ENCODE measurements at places on chromosomes 2 and 18.
A peak's percentile ranks its signal among the peaks of the same experiment; 100 is the strongest.

DNA sequence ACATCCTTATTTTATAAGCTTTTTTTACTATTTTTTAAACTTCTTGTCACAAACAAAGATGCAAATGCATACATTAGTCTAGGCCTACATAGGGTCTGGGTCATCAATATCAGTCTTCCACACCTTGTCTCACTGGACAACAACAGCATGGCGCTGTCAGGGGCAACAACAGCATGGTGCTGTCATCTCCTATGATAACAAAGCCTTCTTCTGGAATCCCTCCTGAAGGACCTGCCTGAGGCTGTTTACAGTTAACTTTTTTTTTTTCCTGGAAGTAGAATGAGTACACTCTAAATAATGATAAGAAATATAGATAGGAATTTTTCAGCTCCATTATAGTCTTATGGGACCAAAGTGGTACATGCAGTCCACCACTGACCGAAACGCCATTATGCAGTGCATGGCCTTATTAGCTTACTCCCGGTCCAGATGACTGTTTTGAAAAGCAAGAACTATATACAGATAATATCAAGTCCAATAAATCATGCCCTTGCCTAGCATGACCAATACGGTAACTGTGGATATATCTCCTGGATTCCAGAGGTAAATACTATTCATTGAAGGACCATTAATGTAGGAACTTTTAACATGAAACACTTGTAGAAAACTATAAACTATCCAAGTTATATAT, 38.4 kb downstream of the TCF4 start:
- DNase-seq, result no peak

- no peak for DNase-seq
Observed at GRCh38 chr2:173150087-173150486, 74.4 kb downstream of the MAP3K20 start.

- peak; percentile 51 for DNase-seq
Observed at GRCh38 chr2:104871972-104872865, 18.3 kb downstream of the POU3F3 start.

DNA sequence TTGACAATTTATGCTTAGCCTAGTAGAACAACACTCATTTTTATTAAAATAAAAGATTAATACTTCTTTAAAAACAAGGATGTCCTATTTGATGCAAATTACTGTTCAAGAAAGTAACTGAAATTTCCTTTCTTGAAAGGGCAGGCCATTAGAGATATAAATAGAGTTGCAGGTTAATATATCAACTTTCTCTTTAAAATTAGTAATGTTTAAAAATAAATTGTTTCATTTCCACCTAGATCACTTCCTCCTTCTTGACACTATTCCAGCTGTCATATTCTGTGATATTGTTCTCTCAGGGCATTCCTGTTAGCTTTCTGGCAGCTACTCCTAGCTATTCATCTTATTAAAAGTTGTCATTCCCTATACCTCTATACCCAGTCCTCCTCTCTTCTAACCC, 357.9 kb upstream of the NRP2 start:
- DNase-seq, result no peak

GRCh38 chr2:1612391-1613077, 131.8 kb downstream of the PXDN start:
- no peak for DNase-seq

- DNase-seq, result no peak
Observed at GRCh38 chr18:67243799-67244587, 272.5 kb downstream of the DSEL start.

DNA sequence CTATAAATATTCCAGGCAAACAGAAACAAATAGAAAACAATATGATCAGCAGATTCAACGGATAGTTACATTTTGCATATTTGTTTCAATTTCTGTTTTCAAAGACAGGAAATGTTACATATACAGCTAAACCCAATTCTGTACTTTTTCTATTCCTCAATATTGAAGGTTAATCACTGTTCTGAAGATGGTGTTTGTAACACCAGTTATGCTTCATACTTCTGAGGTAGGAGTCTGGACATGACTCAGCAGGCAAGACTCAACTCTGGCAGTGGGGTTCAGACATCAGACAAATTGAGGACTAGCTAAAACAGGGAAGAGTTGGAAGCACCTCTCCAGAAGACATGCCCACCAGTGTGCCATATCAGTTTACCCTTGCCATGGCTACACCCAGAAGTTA, 16.6 kb downstream of the SERPINB13 start:
- DNase-seq, result no peak

DNA sequence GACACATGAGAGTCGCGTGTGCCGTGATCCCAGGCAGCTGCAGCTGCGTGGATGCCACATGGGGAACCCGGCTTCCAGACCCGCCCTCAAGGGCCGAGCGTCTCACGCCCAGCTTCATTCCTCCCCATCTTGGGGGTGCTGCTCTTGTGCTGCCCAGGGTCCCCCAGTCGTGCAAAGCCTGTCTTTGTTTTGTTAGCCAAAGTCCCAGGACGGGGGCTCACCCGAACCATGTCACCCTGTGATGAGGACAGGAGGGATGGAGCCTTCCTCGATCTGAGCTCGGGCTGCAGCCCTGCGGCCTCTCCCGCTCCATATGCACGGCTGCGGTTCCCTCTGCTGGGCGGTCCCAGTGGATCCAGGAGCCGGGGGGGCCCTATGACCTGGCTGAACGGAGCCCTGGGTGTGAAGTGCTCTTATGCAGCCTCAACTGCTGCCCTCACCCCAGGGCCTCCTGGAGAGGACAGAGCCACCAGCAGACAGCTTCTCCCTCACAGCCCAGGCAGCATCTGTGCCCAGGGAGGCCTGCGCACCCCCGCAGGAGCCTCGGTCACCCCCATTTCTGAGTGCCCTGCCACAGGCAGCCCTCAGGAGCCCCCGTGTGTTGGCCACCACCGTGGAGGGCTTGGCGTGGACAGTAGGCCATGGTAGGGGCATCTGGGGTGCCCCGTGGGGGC, 99.0 kb upstream of the CTDP1 start:
- DNase-seq, result no peak

- DNase-seq, result no peak
Observed at GRCh38 chr2:218404351-218405085, 4.8 kb downstream of the CTDSP1 start.

GRCh38 chr2:241804326-241805229, 4.4 kb upstream of the NEU4 start:
- no peak for DNase-seq

GRCh38 chr2:5242751-5243150, 449.4 kb upstream of the SOX11 start:
- no peak for DNase-seq

GRCh38 chr2:134336352-134336751, 82.5 kb downstream of the MGAT5 start:
- no peak for DNase-seq

GRCh38 chr2:236823041-236823629, 253.5 kb downstream of the ACKR3 start:
- no peak for DNase-seq

DNA sequence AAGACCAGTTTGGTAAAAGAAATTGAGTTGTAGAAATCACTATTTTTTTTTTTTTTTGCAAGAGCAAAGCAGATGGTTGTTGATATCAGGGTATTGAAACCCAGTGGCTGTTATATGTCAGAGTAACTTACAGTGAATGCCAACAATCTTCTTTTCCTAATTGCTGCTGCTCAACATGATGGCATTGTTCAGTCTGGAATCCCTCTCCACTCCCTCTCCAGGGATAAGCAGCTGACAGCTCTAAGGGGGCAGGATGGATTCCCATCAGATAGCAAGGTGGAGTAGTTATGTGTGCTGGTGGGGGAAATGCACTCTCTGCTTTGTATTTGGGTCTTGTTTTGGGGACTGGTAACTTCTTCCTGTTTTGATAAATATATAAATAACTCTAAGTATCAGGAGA, 200.0 kb downstream of the PIK3C3 start:
- no peak for DNase-seq

DNA sequence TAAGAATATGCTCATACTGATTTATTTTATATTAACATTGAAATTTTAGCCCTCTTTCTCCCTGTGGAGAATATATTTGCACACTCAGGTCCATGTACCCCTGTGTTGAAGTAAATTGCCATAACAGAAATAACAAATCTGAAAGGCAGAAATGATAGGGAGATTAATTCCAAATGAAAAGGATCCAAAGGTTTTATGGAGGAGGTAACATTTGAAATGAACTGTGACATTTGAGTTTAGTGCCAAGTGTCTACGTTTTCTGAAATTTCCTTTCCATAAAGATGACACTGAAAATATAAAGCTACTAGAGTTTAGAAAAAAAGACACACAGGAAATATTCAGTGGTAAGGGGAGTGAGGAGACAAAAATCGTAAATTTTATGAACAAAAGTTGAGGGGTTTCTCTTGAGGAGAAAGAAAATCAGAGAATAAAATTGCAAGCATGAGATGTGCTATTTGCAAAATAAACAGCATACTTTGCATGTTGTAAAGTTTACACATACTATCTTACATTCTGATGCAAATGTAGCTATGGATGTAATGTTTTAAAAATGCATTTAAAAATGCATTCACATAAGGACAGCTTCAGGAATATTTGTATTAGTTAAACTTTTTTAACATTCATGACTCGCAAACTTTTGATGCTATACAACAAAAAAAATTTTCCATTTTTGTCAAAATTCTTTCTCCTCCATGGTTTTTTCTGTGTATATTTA, 69.5 kb downstream of the BAZ2B start:
- no peak for DNase-seq

All from C1 segment of cervical spinal cord (tissue), 14 donors.